Memory B cell (primary cell): ENCODE measurements at places on chromosomes 2 and 18.

DNA sequence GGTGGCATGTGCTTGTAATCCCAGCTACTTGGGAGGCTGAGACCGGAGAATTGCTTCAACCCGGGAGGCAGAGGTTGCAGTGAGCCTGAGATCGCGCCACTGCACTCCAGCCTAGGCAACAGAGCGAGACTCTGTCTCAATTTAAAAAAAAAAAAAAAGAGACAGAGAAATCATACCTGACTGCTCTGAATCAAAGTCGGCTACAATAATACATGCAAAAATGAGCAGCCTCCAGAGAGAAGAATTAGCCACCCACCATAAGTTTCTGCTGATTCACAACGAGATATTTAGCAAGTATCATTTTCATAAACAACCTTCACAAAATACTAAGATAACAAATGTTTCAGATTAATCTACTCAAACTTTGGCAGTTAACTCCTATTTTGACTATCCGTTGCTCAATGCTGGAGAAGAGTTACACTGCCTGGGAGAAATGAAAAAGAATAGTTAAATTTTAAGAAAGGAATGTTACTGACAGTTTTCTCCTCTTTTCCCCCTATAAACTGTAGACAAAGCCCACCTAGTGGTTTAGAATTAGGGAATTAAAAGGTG is 1.5 kb downstream of the OSBPL1A start:
- no peak for DNase-seq
- peaks cover 9% of the 10 kb centered on the region for H3K27me3 ChIP-seq
- peaks cover 6% of the 10 kb centered on the region for H3K4me1 ChIP-seq

DNA sequence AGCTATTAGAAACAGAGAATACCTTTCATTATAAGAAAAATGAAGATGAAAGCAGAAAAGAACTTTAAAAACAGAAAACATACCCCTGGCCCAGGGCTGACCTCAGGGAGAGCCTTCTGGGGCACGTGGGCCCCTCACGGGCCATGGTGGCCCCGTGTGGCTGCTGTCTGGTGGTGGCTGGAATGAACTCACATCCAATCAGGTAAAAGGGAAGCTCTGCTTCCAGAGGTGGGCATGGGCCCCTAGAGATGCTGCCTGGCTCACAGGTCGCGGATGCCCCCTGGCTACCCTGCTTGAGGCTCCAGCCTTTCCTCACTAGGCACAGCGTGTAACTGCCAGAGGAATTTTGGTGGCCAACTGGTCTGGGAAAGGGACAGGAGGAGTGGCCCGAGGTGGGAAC is 16.6 kb downstream of the SNORC start:
- H3K27me3 ChIP-seq, result peaks cover 15% of the 10 kb centered on the region
- H3K4me3 ChIP-seq, result no peak overlapping the region
- H3K4me1 ChIP-seq, result peaks cover 6% of the 10 kb centered on the region
- no peak for DNase-seq
- H3K27ac ChIP-seq, result no peak overlapping the region

GRCh38 chr2:237412646-237412987 is 1.3 kb downstream of the COL6A3 start:
- no peaks in the 10 kb centered on the region for H3K4me1 ChIP-seq
- H3K4me3 ChIP-seq, result no peak overlapping the region
- peaks cover 8% of the 10 kb centered on the region for H3K27me3 ChIP-seq
- DNase-seq, result no peak
- H3K27ac ChIP-seq, result no peak overlapping the region

DNA sequence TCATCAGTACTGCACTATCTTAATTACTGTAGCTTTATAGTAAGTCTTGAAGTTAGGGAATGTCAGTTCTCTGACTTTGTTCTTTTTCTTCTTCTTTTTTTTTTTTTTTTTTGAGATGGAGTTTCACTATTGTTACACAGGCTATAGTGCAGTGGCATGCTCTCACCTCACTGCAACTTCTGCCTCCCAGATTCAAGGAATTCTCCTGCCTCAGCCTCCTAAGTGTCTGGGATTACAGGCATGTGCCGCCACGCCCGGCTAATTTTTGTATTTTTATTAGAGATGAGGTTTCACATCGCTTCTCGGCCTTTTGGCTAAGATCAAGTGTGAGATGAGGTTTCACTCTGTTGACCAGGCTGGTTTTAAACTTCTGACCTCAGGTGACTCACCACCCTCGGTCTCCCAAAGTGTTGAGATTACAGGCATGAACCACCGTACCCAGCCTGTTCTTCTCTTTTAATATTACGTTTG is 41.9 kb upstream of the TANC1 start:
- no peak for DNase-seq
- H3K27ac ChIP-seq, result no peak overlapping the region
- H3K27me3 ChIP-seq, result peaks cover 8% of the 10 kb centered on the region
- H3K4me1 ChIP-seq, result peaks cover 3% of the 10 kb centered on the region
- no peak overlapping the region for H3K4me3 ChIP-seq

- no peak overlapping the region for H3K4me3 ChIP-seq
- H3K27me3 ChIP-seq, result no peaks in the 10 kb centered on the region
- DNase-seq, result no peak
- H3K27ac ChIP-seq, result peak overlapping the region; percentile 53
- H3K4me1 ChIP-seq, result no peaks in the 10 kb centered on the region
Measured at GRCh38 chr2:25537526-25537925, 135.9 kb downstream of the DTNB start.
